ENCODE measurements at places on chromosomes 13 and 19.

DNA sequence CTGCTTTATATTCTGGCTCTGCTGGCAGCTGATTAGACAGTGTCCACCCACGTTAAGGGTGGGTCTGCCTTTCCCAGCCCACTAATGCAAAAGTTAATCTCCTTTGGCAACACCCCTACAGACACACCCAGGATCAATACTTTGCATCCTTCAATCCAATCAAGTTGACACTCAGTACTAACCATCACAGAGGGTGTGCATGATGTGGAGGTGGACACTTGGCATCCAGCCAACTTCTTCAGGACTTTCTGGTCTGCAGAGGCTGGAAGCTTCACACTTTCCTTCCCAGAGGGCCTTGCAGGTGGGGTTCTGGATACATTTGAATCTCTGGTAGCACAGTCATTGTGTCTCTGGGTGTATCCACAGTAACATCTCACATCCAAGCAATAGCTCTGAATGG lies 18.9 kb upstream of the IGFL1 start:
- DNase-seq = peak; percentile 36

DNA sequence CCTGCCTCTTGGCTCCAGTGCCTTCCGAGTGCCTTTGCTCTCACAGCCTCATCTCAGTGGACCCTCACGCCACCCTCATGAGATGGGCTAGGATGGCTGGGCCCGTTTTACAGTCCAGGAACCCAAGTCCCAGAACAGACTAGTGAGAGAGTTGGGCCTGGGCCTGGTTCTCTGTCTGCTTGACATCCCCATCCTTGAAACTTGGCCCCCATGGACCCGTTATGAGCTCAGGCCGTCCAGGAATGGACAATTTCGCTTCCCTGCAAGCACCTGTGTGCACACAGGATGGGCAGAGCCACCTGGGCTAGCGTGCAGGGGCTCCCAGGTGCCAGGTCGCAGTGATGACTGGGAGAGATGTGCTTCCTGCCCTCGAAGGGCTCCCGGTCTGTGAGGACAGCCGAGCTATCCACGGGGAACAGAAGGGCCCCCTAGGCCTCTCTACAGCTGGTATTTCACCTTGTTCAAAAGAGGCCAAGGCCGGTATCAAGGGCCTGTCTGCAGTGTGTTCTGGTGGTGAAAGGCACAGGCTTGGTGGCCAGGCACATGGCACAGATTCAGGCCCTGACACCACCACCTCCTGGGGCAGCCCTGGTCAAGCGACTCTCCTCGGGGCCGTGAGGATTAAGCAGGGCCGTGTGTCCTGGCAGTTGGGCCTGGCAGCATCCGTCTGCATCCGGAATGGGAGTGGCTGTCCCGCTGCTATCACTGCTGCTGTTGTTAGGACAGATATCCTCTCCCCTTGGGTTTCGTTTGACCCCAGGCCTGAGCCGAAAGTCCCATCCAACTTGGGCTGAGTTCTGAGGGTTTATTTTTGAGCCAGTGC lies 38.9 kb downstream of the CAPN12 start:
- no peak for DNase-seq

- DNase-seq = no peak
Observed at GRCh38 chr19:38642176-38642575, 5.3 kb upstream of the ACTN4 start.

DNA sequence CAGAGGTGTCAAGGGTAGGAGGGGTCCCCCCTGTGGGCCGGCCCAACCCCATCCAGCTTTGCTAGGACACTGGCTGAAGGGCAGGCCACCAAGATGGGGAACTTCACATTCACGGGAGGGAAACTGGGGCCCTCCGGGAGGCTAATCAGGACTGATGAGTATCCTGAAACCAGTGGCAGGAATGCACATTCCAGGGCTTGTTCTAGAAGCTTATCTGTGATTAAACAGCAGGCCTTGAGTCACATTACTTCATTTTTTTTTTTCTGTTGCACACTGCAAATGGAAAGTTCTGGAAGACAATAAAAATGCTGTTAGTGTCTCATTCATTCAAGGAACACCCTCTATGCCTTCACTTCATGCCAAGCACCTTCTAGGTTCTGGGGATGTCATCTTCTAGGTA lies 15.5 kb upstream of the SIGLEC11 start:
- no peak for DNase-seq

DNA sequence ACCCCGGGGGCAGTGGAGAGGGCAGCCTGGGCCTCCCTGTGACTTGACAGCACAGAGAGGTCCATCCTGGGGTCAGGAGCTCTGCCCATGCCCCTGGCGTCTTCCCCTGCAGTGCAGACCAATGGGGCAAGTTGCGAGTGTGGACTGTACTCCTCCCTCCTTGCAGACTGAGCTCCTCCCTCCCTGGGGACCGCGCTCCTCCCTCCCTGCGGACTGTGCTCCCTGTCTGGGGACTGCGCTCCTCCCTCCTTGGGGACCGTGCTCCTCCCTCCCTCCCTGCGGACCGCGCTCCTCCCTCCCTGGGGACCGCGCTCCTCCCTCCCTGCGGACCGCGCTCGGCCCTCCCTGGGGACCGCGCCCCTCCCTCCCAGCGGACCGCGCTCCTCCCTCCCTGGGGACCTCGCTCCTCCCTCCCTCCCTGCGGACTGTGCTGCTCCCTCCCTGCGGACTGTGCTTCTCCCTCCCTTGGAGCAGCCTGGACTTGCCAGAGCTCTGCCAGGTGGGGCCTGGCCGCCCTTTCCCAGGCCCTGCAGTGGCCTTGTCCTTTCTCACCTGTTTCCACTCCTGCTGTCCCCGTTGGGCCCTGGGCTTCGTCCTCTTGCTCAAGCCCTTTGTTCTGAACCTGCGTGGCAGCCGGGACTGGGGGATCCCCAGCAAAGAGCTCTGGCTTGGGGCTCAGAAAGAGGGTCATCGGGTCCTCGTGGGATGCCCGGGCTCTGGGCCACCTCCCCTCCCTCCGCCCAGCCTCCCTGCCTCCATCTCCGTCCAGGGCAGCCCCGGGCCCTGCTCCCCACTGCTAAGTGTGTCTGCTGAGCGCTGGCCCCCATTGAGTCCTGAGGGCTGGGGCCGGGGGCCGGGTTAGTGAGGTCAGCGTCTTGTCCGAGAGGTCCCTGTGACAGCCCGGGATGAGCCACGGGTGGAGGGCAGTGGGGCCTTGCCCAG lies 6.8 kb downstream of the GAMT start:
- peak; percentile 19 for DNase-seq

DNA sequence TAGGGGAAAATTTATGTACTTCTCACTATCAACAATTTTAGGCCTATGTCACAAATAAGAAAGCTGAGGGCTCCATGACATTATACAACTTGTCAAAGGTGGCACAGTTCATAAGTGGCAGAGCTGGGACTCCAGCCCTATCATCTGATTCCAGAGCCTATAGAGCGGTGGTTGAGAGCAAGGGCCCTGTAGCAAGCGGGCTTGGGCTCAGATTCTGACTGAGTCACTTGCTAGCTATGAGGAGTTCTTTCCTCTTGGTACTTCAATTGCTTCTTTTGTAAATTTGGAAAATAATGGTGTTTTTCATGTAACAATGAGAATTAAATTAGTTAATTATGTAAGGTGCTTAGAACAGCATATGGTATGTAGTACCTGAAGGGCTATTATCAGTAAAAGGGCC lies 28.7 kb upstream of the FAM216B start:
- DNase-seq = no peak

GRCh38 chr19:30402436-30403202 lies 30.4 kb downstream of the ZNF536 start:
- DNase-seq = no peak

GRCh38 chr19:46150606-46151005 lies 2.6 kb downstream of the IGFL2 start:
- DNase-seq = no peak

DNA sequence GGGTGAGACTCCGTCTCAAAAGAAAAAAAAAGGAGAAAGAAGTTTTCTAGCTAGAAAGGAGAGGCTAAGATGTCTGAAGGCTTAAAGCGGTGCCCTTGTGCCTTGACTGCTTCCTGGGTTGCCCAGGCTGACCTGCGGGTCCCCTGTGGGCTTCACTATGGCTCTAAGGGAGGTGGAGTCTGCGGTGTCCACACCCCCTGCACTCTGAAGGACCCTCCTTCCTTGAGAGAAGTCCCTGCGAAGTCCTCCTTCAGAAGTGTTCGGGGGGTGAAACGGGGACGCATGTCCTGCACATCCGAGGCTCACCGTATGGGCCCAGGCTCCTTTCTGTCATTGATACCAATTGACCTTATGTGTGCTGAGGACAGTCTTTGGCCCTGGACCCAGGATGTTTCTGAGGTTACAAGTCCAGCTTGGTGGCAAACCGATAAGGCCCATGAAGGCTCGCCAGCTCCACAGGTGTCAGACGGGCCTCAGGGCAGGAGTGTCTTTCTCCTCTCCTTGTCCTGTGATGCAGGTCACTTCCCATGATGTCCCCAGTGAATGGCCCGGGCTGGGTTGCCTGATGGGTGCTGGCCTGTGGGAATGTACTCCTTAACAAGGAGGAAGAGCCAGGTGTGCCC lies 11.6 kb upstream of the RNF113B start:
- no peak for DNase-seq

DNA sequence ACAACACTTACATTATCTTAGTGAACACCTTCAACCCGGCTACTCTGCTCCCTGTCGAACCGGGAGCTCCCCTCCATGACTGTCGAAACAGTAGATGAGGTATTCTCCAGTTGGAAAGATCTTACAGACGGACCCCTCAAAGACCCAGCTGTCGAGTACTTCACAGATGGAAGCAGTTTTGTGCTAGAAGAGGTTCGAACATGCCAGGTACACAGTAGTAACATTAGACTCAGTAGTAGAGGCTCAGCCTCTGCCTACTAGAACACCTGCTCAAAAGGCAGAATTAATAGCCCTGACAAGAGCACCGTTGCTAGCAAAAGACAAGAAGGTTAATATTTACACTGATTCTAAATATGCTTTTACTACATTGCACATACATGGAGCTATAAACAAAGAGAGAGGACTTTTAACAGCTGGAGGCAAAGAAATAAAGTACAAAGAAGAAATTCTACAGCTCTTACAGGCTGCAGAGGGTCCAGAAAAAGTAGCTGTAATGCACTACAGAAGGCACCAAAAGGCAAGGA lies 13.6 kb upstream of the SLC15A1 start:
- no peak for DNase-seq

- peak; percentile 22 for DNase-seq
Observed at GRCh38 chr13:95039415-95039814, 261.8 kb downstream of the ABCC4 start.

DNA sequence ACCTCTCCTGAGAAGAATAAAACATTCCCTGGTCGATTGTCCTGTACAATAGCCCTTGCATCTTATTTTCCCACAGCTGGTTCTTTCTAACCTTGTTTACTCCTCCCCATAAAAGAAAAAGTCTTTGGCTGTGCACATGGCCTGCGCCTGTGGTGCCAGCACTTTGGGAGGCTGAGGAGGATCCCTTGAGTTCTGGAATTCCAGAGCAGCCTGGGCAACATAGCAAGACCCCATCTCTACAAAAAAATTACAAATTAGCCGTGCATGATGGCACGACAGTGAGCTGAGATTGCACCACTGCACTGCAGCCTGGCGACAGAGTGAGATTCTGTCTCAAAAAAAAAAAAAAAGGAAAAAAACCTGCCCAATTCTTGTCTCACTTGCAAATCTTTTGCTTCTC lies 7.2 kb upstream of the NUP62 start:
- DNase-seq = no peak

GRCh38 chr19:1027650-1028061 lies 1.2 kb downstream of the CNN2 start:
- no peak for DNase-seq

DNA sequence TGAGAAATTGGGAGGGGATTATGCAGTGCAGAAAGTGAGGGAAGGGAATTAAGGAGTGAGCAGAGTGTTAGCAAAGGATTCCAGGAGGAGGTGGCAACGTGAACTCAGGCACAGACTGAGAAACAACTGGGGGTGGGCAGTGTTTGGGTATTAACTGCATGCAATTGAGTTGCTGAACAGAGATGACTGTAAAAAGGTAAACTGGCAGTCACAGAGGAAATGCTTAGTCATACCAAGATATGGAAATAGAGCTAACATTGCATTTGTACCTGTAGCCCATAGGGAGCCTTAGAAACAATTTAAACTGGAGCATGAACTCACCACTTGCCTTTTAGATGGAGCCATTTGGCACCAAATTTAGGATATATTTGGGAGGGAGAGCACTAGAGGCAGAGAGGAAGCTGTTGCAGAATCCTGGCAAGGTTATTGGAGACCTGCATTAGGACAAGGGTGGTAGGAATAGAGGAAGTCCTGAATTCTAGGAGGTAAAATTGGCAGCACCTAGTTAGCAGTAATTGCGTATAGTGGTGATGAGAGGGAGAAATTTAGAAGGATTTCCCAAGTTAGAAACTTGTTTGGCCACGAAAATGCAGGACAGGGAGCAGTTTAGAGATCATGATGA lies 100.6 kb upstream of the FRY start:
- DNase-seq = peak; percentile 68

DNA sequence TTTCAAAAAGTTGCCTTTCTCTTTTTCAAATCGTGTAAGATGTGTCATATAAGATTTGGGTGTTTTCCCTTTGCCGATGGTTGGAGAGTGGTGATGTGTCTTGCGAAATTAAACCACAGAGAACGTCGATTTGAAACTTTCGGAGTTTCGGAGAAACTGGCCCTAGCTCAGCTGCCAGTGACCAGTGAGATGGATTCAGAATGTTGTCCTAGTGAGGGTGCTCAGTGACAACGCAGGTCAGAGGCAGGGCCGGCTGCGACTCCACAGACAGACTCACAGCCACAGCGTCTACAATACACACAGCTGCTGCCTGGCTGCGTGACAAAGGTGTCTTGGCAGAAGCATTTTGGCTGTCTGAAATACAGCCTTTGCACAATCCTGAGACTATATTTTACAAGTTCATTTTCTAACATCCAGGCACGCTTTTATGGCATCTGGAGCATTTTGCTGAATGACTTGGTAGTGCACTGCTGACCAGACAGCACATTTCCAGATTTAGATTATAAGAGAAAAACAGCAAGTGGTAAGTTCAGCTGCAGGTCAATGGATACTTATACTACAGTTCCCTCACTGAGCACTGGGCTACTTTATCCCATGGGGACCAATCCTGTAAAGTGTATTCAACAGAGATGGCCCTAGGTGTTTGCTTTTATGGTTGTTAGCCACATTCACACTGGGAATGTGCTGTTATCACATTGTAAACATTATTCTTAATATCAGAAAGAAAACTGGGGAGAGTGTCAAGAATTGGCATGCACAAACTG lies 207.5 kb downstream of the KCNRG start:
- DNase-seq = no peak

DNA sequence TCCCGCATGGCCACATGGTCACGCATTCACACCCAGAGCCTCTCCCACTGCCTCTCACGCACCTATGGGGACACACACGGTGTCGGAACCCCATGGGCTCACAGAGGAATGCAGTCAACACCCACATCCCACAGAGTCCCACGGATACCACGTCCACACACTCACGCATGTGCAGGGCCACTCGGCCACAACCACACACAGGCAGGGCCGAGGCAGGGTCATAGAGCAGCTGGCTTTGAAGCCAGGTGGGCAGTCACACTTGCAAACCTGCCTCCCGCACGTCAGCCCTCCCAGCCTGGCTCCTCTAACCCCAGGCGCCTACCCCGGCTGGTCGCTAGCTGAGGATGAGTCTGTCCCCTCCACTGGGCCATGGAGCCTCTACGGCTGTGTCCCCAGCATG lies 8.1 kb downstream of the ERCC2 start:
- no peak for DNase-seq

Data from NCI-H82 (cell line).